RCC 7860 (cell line): ENCODE measurements at places on chromosomes 7 and 10.

GRCh38 chr10:1175956-1176565 is 119.9 kb downstream of the WDR37 start:
- no peak for DNase-seq

GRCh38 chr10:45058580-45058979 is 57.9 kb downstream of the ZNF22 start:
- DNase-seq = no peak

DNA sequence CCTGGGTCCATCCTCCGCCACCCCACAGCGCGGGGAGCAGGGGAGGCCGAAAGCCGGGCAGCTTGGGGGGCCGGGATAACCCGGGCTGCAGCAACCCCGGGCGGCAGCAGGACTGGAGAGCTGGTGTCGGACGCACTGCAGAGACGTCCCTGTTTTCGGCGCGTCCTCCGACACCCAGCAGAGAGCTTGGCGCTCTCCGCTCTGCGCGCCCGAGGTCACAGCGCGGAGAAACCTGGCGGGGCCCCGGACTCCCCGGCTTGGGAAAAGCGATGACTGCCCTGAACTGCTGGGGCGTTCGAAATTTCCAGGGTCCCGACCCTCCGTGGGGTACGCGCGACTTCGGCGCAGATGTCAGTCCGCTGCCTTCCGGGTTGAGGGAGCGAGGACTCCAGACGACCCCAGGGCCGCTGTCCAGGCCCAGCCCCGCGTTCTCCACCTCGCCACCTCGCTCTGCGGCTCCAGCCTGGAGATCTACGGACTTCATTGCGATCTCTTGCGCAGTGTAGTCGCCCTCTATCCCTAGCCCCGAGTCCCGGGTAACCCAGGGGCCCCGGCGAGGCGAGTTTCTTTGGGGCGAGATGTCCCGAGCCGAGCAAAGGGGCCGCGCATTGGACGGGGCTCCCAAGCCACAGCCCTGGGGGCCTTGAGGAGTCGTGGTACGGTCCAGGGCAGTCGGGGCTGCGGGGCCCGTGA is 617 bp upstream of the FOXI2 start:
- DNase-seq = no peak

DNA sequence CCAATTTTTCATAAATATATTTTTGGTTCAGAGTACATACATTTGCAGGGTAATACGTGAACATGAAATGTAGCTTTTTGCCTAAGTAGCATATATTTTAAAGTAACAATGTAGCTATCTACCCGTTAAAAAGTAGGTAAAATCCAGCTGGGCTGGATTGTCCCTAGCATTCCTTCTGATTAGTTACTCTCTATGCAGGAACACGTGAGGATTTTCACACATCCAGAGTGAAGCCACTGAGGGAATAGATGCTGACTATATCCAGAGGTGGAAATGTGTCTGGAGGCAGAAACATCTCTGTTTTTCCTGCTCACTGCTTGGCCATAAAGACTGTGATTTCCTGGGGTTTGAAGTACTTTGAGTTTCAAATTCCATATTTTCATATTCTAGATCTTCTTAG is 338.9 kb upstream of the KIAA1217 start:
- no peak for DNase-seq

GRCh38 chr10:116183733-116184511 is 89.1 kb downstream of the GFRA1 start:
- DNase-seq = peak; percentile 36

GRCh38 chr10:71270301-71271220 is 48.5 kb upstream of the SLC29A3 start:
- DNase-seq = peak; percentile 38

- DNase-seq = peak; percentile 19
These were observed 3.1 kb upstream of the CAPZA2 start for GRCh38 chr7:116859323-116859722.

DNA sequence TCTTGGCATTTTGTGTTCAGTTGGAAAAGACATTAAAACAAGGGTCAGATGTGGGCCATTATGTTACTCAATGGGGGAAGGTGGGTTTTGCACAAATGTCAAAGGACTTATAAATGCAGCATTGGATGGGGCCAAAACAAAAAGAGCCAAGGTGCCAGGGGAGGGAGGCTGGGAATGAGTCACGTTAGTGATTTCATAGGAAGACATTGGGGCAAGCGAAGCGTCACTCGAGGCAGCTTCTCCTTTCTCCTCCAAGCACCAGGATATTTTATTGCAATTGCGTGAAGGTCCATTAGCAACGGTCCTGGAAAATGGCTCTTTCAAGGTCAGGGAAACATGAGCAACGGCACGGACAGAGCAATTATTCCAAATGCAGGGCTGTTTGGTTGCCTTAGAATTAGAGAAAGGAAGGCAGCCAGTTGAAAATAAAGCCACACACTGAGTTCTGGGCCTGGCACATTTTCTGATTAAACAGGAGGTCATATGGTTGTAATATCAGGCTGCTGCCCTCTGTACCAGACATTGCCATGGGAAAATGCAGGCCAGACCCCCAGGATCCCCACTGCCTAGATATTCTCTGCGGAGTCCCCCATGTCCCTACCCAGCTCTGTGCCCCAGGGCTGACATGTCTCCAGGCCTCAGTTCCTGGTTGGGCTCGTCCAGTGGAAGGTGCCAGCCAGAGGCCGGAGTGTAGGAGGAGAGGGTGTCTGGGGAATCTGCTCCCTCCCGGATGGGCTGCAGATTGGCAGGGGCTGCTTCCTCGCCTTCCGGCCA is 63.3 kb upstream of the NANOS1 start:
- DNase-seq = no peak

DNA sequence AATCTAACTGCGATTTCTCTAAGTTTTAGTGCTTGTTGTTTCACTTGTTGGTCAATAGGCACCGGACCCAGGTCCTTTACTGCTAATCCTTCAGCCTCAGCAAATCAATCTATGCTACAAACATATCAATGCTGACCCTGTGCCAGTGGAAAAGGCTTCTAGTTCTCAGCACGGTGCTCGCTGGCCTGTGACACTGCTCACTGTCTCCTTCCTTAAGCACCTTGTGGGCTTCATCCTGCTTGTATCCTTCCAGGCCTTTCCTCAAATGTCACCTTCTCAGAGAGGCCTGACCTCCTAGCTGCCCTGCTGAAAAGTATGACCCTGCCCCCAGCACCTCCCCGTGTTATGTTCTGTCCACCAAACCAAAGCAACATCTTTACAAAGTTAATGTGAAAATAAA is 201.2 kb upstream of the FRMD4A start:
- DNase-seq = peak; percentile 20

DNA sequence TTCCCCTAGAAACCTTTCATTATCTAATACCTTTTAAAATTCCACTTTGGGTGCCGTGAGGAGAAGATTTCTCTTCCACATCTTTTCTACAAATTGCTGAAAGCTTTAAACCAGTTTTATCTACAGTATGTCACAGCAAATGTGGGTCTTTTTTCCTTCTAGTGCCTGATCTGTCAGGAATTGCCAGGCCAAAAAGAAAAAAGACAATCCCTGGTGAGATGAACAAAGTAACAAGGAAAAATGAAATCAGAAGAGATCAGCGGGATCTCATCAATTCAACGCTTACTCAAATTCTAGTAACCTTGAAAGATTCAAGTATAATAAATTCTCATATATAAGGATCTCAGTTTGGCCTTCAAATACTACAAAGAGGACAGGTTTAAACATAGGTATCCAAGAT is 449.5 kb downstream of the CALN1 start:
- DNase-seq = no peak

DNA sequence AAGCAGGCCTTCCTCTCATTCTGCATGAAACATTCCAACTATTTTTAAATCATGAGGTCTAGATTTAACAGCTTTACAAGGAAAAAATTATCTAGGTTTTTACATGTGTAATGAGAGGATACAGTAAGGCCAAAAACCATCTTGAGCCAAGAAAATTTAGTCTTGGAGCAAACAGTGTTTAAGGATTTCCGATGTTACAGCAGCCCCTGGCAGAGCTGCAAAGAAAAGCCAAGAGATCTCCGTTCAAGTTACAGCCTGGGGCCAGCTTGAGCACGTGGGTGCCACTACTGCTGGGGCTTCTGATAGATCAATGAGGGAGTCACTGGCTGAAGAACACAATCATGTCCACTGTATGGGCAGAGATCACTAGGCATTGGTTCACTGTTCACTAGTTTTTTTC is 156.2 kb downstream of the EVX1 start:
- DNase-seq = no peak

DNA sequence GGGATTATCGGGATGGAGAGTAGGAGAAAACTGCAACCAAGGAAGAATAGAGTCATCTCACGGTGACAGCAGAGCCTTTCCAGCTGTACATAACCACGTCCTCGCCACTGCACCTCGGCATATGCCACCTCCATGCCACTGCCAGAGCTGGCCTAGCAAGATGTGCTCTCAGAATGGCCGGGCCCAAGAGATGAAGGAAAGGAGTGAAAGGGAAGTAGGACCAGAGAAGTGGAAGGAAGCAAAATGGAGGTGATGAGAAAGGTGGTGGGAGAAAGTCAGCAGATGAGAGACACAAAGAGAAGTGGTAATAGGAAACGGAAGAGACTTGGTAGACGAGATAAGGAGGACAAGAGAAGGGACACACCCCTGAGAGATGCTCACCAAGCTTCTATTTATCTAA is 8.0 kb upstream of the CALU start:
- no peak for DNase-seq

DNA sequence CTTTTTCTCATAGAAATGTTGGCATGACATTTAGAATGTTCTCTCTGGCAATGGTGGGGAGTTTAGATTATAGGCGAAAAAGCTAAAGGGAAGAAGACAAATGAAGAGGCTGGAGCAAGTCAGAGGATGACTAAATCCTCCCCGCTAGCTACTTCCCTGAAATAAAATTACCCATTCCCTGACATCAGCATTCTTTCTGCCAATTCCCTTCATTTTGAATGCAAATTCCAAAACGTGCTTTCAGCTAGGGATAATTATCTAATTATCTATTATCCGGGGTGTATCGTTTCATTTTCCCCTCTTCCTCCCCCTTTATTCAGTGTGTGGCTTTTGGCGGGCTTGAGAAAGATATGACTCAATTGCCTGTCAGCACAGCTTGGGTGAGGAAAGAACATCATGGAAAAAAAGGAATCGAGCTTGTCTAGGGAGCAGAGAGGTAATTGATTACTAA is 672.3 kb downstream of the TNS3 start:
- peak; percentile 79 for DNase-seq

DNA sequence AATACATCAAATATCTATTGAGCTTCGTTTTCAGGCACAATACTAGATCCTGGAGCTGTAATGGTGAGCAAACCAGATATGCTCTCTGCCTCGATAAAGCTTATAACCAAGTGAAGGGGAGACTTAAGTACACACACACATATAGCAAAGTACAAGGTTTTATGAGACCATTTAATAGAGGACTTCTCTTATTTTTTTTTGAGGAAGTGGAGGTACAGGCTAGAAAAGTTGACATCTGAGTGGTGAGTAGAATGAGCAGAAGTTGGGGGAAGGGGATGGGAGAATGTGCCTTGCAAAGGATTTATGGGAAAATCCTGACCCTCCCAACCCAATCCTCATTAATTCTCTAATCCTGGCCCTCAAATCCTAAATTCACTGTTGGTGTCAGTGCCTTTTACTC is 7.7 kb downstream of the CCDC136 start:
- DNase-seq = no peak

- DNase-seq = no peak
These were observed 69.2 kb downstream of the GNA12 start for GRCh38 chr7:2774935-2775334.

DNA sequence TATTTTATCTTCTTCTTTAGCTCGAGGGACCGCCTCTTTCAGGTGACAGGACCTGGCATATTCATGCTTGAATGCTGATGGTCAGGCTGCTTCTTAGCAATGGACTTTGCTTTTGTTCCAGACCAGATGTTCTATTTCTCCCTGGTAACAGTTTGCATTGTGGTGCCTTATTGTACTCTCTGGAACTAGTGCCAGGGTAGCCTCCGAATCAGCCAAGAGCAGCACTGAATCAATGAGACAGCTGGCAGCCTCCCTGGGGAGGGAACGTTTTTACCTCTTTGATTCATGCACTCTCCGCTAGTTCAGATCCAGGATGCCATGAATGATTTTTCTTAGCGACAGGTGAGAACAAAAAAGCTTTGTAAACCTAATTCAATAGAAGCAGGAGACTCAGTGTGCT is 54.1 kb upstream of the NXPH1 start:
- no peak for DNase-seq

DNA sequence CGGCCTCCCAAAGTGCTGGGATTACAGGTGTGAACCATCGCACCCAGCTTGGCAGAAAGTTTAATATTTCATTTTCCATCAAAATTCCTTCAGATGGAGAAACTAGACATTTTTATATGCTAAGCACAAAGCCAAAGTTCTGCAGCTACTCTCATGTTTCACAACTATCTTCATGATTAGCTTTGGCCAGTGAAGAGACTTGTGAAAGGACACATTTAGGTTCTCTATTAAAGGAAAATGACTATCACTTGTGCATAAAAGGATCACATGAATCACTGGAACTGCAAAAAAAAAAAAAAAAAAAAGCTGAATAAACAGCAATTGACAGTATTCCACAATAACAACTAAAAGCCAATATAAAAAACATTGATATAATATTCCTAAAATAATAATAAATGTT is 16.2 kb downstream of the FGFBP3 start:
- DNase-seq = no peak

DNA sequence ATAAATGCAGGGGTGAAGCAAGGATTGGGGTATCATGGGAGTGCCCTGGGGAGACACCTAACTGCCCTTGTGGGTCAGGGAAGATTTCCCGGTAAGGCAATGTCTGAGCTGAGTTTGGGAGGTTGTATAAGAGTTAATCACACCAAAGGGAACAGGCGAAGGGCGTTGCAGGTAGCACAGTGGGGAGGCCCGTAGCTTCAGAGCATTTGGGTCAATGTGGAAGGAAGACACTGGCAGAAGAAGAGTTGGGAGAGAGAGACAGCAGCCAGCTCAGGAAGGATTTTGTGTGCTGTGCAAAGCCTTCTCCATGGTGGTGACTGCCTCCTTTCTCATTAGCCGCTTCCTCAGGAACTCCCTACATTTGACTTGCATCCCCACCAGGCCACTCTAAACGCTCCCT is 80.8 kb upstream of the LEP start:
- no peak for DNase-seq

DNA sequence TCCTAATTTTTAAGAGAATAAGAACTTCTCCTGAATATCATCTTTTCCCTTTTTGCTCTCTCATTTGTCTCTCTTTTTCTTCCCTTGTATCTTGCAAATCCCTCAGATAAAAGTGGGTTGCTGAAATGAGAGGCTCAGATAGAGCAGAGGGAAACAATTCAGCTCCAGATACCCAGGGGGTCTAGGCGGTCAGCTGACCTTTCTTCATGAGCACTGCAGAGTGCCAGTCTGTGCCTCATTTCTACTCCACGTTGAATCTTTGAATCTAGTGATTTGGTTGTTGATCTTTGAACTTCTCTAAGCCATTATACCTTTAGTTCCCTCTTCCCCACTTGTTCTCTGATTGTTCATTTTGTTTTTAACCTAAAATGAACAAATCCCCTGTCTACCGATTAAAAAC is 572.6 kb downstream of the PTPRN2 start:
- no peak for DNase-seq

GRCh38 chr7:36137258-36137657 is 15.8 kb upstream of the EEPD1 start:
- DNase-seq = no peak

DNA sequence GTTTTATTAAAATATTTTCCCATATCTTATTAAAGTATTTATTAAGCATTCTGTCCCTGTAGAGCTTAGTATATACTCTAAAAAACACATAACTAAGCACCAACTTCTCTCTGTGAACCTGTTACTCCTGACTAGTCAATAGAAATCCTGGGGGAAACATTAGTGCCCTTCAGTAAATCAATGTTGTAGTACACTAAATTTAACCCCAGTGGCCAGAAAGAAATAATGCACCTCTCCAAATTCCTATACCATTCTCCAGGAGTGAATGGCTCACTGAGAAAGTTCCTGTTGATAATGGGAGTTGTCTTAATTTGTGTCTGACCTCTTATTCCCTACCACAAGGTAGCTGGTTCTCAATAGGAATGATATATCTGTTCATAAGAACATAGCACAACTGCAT is 188.2 kb downstream of the SEMA3D start:
- no peak for DNase-seq
